Left hindlimb (tissue), 1 donor: ENCODE measurements at places on chromosomes 7 and 10.

DNA sequence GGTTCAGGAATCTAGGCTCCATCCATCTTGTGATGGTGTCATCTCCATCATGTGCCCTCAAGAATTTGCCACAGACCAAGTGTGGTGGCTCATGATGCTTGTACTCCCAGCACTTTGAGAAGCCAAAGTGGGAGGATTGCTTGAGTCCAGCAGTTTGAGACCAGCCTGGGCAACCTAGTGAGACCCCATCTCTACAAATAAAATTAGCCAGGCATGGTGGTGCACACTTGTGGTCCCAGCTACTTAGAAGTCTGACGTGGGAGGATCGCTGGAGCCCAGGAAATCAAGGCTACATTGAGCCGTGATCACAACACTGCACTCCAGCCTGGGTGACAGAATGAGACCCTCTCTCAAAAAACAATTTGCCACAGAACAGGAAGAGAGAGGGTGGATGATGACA is 53.0 kb upstream of the SEPHS1 start:
- no peak for DNase-seq

- DNase-seq: no peak
These were observed 18.5 kb upstream of the FOXL3 start for GRCh38 chr7:271266-272107.

DNA sequence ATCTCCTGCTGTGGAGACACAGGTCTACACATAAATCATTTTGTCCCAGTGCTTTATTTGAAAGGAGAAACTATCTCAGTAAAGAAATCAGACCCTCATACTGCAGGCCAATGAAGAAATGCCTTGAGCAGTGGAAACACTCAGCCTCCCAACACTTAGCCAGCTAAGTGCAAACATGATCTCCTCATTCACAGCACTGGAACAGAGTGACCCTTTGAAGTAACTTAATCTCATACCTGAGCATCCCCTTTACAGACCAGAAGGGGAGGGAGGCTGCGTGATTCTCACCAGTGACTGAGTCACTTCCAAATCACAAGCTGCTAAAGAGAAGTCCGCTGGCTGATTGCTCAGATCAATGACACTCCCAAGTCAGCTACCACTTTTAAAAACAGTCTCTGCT is 4.5 kb downstream of the CHST15 start:
- no peak for DNase-seq

- DNase-seq: no peak
These were observed 339.4 kb downstream of the SFMBT2 start for GRCh38 chr10:7071421-7071820.

DNA sequence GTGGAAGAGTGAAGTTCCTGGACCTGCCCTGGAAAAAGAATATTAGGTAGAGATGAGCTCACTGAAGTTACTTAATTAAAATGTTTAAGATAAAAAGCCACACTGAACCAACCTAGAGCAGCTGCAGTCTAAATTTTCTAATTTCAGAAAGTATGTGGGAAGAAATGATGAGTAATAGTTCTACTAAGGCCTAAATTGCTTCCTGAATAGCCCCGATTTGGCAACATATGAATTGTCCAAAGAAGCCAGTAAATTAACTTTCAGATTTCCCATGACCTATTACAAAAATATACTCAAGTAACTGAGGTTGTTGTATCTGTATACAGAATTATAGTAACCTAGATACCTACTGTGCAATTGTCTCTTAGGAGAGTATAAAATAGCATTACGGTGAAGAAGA is 312.6 kb downstream of the IPMK start:
- DNase-seq: no peak

DNA sequence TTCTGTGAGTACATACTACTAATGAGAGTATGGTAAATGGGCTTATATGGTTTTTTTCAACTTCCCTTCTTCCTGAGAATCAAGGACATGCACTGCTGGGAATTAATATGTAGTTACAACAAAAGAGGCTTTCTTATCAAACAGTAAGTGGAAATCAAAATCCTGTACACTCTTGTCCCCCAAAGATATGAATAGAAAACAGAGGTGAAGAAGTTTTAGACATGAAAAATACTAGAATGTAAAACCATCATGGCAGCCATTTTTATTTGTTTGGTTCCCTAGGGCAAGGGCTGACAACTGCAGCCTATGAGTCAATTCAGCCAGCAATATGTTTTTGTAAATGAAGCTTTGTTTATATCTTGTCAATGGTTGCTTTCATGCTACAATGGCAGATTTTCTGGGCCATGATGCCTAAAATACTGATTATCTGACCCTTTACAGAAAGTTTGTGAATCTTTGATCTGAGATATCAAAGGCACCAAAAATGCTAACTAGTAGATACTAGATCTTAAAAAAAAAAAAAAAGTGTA is 422.4 kb downstream of the PARD3 start:
- DNase-seq: no peak

GRCh38 chr10:108782411-108782810 is 1140.9 kb downstream of the XPNPEP1 start:
- no peak for DNase-seq

GRCh38 chr7:103150192-103150591 is 1.3 kb upstream of the NAPEPLD start:
- no peak for DNase-seq

DNA sequence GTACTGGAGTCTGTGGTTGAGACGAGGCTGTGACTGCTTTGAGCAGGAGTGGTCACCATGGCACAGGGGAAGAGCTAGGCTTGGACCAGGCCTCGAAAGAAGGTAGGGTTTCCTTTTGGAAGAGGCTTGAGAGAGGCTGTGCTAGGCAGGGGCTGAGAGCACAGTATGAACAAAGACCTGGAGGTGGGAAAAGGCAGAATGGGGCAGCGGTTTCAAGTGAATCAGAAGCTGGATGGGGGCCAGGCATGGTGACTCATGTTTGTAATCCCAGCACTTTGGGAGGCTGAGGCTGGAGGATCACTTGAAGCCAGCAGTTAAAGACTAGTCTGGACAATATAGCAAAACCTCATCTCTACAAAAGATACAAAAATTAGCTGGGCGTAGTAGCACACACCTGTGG is 65.9 kb downstream of the CLIP2 start:
- no peak for DNase-seq

- DNase-seq: no peak
These were observed 46.9 kb upstream of the GJD4 start for GRCh38 chr10:35558276-35558675.

DNA sequence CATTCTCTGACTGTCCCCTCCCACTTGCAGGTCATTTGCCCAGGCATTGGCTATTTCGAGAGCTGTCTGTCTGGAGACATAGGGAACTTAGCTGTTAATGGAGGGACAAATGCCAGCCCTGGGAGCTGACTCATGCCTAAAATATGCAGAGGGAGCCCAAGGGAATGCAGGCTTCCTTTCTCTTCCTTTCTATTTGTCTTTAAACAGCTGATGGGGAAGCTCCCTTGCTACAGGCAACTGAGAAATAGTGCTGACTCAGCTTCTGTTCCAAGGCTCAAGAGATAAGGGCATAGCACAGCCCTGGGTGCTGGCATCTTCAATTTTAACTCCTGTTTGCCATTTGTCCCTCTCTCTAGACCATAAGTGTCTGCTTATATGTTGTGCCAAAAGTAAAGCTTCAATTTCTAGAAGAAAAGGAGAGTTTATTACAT is 82.7 kb upstream of the C1GALT1 start:
- DNase-seq: peak; percentile 77

DNA sequence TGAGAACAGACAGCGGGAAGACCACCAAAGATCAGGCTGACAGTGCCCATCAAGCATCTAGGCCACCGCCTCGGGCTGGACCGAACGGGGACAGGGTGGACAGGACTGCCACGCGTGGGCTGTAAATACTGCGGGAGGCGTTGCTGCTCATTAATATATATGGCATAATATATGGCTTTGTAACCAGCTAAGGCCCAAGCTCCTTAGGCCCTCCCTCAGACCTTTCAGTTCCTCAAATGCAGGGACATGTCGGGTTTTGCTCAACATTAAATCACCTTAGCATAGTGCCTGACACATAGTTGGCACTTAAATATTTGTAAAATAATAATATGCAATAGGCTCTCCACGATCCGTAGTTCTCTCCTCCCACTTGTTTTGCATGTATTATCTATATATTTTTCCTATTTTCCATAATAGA is 402 bp upstream of the TMEM168 start:
- DNase-seq: no peak

DNA sequence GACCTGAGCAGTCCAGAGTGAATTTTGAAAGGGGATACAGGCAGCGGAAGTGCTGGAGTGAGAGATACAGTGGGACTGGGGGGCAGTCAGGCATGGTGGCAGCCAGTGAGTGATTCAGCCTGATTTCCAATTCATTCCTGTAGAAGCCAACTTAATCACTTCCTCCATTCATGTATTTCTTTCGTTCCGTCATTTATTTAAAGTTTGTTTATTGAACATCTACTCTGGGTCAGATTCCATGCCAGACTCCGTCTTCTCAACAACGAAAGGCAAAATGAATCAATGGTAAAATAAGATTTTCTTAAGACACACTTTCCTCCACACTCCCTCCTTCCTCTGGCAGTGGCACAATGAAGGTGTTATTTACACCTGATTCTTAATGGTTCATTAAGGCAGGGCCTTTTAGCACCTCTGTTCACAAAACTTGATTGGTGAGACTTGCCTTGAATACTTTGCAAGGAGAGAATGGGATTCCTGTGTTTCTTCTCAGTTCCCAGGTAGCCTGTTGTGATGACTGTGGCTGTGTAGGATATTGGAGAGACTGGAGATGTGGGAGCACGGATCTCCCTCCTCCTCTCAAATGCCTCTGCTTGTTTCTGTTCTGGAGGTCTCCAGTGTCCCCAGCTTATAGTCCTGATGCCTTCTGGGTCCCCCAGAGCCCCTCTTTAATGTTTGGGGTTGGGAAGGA is 27.9 kb downstream of the ADCYAP1R1 start:
- peak; percentile 4 for DNase-seq

DNA sequence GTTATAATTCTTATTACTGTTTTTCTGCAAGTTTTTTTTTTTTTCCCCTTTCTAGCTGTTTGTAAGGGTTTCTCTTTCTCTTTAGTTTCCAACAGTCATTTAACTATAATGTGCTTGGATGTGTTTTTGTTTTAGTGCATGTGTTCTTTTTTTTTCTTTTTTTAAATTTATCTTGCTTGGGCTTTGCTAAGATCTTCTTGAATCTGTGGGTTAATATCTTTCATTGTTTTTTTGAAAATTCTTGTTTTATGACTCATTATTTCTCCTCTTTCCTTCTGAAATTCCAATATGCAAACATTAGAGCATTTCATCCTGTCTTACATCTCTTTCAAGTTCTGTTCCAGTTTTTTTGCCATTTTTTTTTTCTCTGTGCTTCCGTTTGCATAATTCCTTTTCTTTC is 5.7 kb upstream of the HK1 start:
- DNase-seq: no peak
